ENCODE measurements at places on chromosomes 16 and 17.

- DNase-seq, result peak; percentile 92
These were observed at the start of gene C17orf107 for GRCh38 chr17:4899341-4900230. TSS of gene C17orf107 (plus strand) at chr17:4899536. CDS start at chr17:4899763, 227 bp downstream.

DNA sequence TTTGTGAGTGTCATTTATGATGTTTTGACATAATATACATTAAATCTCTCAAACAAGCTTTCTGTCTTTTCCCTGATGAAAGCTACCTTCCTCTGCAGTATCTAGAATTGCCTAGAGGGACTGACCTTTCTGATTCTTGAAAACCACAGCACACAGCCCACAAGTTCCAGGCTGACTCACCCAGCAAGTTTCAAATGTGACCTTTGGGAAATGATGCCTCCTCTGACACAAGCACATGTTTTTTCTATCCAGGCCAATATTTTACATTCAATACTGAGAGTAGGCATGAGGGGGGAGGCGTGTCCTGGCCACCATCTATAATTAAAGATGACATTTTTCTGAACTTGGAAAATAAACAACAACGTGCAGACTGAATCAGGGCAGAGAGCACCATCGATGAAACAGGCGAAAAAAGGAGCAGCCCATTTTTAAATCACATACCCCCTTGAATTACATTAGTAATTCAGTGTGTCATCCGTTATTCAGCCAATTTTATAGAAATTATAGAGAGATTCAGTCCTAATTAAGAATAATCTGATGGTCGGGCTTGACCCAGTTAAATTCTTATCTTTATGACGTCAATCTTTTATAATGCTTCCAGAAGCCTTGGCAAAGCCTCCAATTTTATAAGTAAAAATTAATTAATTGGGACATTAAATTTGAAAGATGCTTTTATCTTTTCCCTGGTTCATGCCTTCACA is 292.6 kb upstream of the CDH11 start:
- no peak for DNase-seq

- DNase-seq, result no peak
These were observed 32.6 kb upstream of the ERN1 start for GRCh38 chr17:64162554-64162953.

GRCh38 chr17:22692806-22693171 is 1000.5 kb downstream of the KCNJ18 start:
- no peak for DNase-seq

- DNase-seq, result no peak
These were observed 93.3 kb downstream of the CMC2 start for GRCh38 chr16:80913397-80913796.

- no peak for DNase-seq
These were observed 479.3 kb downstream of the HS3ST3B1 start for GRCh38 chr17:14780097-14780651.

Measured in T-helper 2 cell (primary cell).